Activated T-helper 1 cell treated with anti-CD3 and anti-CD28 coated beads, Interleukin-2, amount 50 U/mL, for 16 hours (primary cell): ENCODE measurements at places on chromosomes 5 and 9.

- no peak for DNase-seq
Observed at GRCh38 chr5:73267766-73268435, 94.9 kb downstream of the TMEM174 start.

GRCh38 chr5:109351988-109352864 lies 57.5 kb downstream of the PJA2 start:
- no peak for DNase-seq

- DNase-seq: no peak
Observed at GRCh38 chr5:147348451-147348850, 113.6 kb downstream of the STK32A start.

DNA sequence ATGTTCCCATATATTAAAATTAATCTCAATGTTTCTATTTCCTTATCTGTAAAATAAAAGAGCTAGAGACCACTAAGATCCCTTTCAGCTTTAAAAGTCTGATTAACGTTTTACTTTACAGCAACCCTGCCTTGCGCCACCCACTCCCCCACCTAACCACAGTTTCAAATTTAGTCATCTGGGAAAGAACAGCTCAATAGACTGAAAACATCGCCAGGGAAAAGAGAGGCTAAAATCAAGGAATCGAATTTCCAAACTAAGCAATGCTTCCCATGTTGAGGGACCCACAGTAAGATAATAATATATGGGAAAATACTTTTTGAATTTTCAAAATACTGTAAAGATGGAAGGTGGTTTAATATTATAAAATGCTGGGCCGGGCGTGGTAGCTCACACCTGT lies 6.6 kb downstream of the SAXO1 start:
- DNase-seq: no peak

- DNase-seq: no peak
Observed at GRCh38 chr5:122101636-122102285, 23.7 kb upstream of the LOX start.
